ENCODE measurements at places on chromosomes 16 and 17. TPM values are rescaled to one million over a fixed set of nuclear protein-coding genes. Genes with fewer than 3 reads are reported as not detected.

- no peaks in the 10 kb centered on the region for H3K4me1 ChIP-seq
- H3K36me3 ChIP-seq = no peaks in the 10 kb centered on the region
- H3K27me3 ChIP-seq = no peaks in the 10 kb centered on the region
- no peak overlapping the region for H3K4me3 ChIP-seq
- DNase-seq = no peak
- no peak overlapping the region for H3K27ac ChIP-seq
Observed at GRCh38 chr16:55988013-55988412, 112.8 kb upstream of the CES5A start.

DNA sequence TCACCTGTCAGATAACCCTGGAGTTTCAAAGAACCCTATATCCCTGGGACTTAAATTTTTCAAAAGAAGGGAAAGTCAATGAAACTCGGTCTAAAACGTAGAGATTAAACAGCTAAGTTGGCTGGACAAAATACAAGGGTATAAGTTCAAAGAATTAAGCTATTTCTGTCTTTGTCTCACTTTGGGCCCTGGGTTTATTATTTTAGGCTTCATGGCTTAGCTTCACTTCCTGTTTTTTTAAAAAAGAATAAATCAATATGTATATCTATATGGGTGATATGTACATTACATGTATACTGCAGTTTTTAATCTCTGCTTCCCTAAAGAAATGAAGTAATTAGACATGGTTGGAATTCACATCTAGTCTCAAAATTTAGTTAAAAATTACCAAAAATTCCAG is 132.3 kb downstream of the TRIM37 start:
- H3K36me3 ChIP-seq = no peaks in the 10 kb centered on the region
- no peak overlapping the region for H3K27ac ChIP-seq
- H3K27me3 ChIP-seq = no peaks in the 10 kb centered on the region
- no peaks in the 10 kb centered on the region for H3K4me1 ChIP-seq
- no peak overlapping the region for H3K4me3 ChIP-seq
- no peak for DNase-seq

C1QL1 gene
- 2.3 TPM for total RNA-seq

DNA sequence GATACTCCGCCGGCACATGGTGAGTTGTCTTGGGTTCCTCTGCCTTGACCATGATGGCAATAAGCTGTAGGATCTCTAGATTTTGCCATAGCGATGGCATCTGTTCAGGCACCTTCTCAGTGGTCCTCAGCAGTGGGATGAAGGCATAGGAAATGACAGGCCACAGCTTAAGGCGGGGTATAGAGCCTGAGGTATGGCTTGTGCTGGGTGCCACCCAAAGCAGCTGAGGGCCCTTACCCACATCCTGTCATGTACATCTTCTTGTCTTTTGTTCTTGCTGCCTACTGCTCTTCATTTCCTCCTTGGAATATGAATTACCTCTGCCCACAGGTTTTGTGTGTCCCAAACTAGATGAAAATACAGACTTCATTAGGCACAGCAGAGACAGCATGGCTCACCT is 29.5 kb downstream of the KAT7 start:
- H3K4me1 ChIP-seq = peaks cover 39% of the 10 kb centered on the region
- H3K27ac ChIP-seq = no peak overlapping the region
- H3K4me3 ChIP-seq = no peak overlapping the region
- peaks cover 7% of the 10 kb centered on the region for H3K36me3 ChIP-seq
- no peaks in the 10 kb centered on the region for H3K27me3 ChIP-seq
- no peak for DNase-seq

DNA sequence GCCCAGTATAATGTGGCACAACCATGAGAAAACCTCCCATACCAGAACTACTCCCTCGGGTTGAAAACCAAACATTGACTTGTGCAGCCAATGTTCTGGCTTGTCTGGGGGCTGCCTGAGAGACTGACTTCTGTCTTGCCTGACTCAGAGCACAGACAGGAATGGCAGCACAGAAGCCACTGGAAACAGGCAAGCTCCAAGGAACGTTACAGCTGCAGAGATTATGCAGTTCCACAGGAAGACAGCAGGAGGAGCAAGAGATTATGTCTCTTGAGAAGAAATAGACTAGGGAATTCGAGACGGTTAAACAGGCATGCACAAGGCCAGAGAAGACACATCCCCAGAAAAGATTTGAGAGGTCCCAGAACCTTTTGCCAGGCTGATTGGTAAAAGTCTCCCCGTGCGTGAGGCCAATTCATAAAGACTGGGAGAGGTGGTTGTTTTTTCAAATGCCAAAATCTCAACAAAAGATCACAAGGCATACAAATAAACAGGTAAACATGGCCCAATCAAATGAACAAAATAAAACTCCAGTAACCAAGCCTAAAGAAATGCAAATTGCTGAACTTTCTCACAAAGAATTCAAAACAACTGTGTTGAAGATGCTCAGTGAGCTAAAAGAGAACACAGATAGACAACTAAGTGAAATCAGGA is 90.6 kb upstream of the CDH5 start:
- peak; percentile 65 for DNase-seq
- no peaks in the 10 kb centered on the region for H3K36me3 ChIP-seq
- H3K27me3 ChIP-seq = no peaks in the 10 kb centered on the region
- no peak overlapping the region for H3K4me3 ChIP-seq
- no peaks in the 10 kb centered on the region for H3K4me1 ChIP-seq

HIC1 gene
- 18.1 TPM for total RNA-seq

GRCh38 chr16:56675685-56676210 is 6.1 kb downstream of the MT1H start:
- no peaks in the 10 kb centered on the region for H3K36me3 ChIP-seq
- no peak overlapping the region for H3K4me3 ChIP-seq
- peaks cover 40% of the 10 kb centered on the region for H3K4me1 ChIP-seq
- no peak overlapping the region for H3K27ac ChIP-seq

PHOSPHO1 gene
- not detected for total RNA-seq

- H3K4me3 ChIP-seq = no peak overlapping the region
- H3K4me1 ChIP-seq = peaks cover 13% of the 10 kb centered on the region
- H3K27ac ChIP-seq = no peak overlapping the region
- DNase-seq = no peak
- H3K36me3 ChIP-seq = no peaks in the 10 kb centered on the region
Observed at GRCh38 chr16:54923055-54923473, 7.6 kb upstream of the IRX5 start.

GRCh38 chr16:50204453-50205108 is 51.5 kb downstream of the TENT4B start:
- no peak for DNase-seq
- no peak overlapping the region for H3K4me3 ChIP-seq
- no peaks in the 10 kb centered on the region for H3K27me3 ChIP-seq
- peak overlapping the region; percentile 73 for H3K27ac ChIP-seq

KCNH6 gene
- 0.78 TPM for total RNA-seq

CALB2 gene
- total RNA-seq = 0.99 TPM

GAST gene
- total RNA-seq = not detected

DNA sequence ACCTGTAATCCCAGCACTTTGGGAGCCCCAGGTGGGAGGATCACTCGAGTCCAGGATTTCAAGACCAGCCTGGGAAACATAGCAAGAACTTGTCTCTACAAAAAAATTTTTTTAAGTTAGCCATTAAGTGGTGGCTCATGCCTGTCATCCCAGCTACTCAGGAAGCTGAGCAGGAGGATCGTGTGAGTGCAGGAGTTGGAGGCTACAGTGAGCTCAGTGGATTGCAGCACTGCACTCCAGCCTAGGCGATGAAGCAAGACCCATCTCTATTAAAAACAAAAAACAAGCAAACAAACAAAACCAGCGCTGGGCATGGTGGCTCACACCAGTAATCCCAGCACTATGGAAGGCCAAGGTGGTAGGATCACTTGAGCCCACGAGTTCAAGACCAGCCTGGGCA is 38.0 kb downstream of the HEATR3 start:
- no peaks in the 10 kb centered on the region for H3K4me1 ChIP-seq
- H3K27me3 ChIP-seq = no peaks in the 10 kb centered on the region
- no peaks in the 10 kb centered on the region for H3K36me3 ChIP-seq
- DNase-seq = no peak
- H3K27ac ChIP-seq = no peak overlapping the region

CDR2L gene
- total RNA-seq = 18.5 TPM

FAM20A gene
- total RNA-seq = under 0.01 TPM

All from body of pancreas (tissue), 4 donors.